Activated CD8-positive, alpha-beta memory T cell treated with anti-CD3 and anti-CD28 coated beads for 4 hours (primary cell): ENCODE measurements at places on chromosomes 2 and 18.

GRCh38 chr2:111050701-111051376 is 69.9 kb upstream of the BCL2L11 start:
- DNase-seq: no peak

- no peak for DNase-seq
These were observed 292.3 kb upstream of the CHAC2 start for GRCh38 chr2:53475321-53475720.

- DNase-seq: no peak
These were observed 85.9 kb upstream of the CCBE1 start for GRCh38 chr18:59783138-59783537.

DNA sequence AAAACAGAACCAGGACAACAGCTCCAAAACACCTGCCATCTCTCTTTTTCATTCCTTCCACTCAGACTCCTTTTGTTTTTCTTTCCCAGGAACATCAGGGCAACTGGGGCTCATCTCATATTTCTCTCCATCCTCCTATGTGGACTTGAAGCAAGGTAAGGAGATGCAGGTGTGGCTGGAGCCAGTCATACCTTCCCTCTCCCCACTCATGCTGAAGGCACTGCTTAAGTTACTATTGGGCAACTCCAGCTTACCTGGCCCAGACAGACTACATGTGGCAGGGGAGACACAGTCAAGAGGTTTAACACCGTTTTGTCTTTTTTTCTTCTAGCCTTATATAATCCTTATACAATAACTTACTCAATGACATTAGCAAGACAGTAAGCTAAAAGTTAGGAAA is 38.4 kb downstream of the LAMA1 start:
- DNase-seq: no peak

GRCh38 chr2:4258563-4258962 is 555.2 kb downstream of the DCDC2C start:
- no peak for DNase-seq

- no peak for DNase-seq
These were observed 793.1 kb downstream of the ERBB4 start for GRCh38 chr2:211745295-211746097.

GRCh38 chr2:104856086-104856972 is 2.4 kb downstream of the POU3F3 start:
- no peak for DNase-seq

DNA sequence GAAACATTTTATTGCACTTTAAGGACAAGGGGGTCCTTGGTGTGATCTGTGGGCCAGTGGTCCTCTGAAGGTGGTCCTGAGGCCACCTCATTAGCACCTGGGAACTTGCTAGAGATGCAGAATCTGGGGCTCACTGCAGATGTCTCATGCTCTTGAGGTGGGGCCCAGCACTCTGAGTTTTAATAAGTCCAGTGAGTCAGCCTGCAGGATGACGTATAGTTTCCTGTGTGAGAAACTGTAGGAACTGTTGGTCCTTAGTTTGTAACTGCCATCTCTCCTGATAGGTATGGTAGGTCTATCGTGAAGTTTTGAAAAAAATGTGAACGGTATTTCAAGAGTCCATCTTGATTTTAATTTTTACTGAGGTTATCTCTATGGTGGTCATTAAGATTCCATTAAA is 2.8 kb downstream of the TRPM8 start:
- DNase-seq: no peak

DNA sequence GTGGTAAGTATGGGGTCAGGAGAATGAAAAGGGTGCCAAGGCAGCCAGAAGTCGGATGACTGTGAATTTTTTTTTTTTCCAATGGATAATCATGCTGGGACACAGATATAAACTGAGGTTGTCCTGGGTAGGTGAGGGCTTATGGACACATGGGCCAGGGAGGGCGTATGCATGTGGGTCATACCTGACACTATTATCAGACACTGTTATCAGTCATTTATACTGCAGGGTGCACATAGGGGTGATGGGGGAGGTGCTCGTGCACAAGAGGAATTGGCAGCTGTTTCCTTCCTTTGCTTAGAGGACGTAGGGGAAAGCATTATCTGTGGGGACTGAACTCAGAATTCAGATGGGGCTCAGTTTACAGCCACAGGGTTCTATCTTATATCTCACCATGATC is 10.1 kb downstream of the CTIF start:
- no peak for DNase-seq

DNA sequence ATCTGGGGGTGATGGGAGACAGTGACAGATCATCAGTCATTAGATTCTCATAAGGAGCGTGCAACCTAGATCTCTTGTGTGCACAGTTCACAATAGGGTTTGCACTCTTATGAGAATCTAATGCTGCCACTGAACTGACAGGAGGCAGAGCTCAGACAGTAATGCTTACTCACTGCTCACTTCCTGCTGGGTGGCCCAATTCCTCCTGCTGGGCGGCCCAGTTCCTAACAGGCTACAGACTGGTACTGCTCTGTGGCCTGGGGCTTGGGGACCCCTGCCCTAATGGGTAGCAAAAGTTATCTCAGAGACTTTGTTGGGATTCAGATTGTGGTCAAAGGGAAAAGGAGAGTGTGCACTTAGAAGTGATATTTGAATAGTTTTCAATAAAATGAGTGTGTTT is 840.1 kb upstream of the ID2 start:
- DNase-seq: no peak

- no peak for DNase-seq
These were observed 56.5 kb downstream of the TMEM247 start for GRCh38 chr2:46535896-46536295.

DNA sequence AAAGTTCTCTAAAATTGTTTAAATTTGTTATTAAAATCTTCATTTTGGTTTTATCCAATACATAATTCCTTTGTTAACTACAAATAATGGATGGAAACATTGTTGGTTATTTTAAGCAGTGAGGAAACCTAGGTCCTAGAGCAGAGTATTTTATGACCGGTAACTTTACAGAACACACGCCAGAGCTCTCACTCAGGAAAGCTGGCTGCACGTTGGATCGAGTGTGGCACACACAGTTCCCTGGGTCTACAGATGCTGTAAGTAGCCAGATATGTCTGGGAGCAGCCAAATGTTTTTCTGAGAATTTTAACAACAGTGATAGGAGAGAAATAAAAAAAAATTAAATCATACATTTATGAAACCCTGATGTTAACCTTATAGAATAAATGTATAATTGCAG is 264.4 kb downstream of the ZNF407 start:
- no peak for DNase-seq

- no peak for DNase-seq
These were observed 33.5 kb downstream of the KLHL29 start for GRCh38 chr2:23418461-23418911.

DNA sequence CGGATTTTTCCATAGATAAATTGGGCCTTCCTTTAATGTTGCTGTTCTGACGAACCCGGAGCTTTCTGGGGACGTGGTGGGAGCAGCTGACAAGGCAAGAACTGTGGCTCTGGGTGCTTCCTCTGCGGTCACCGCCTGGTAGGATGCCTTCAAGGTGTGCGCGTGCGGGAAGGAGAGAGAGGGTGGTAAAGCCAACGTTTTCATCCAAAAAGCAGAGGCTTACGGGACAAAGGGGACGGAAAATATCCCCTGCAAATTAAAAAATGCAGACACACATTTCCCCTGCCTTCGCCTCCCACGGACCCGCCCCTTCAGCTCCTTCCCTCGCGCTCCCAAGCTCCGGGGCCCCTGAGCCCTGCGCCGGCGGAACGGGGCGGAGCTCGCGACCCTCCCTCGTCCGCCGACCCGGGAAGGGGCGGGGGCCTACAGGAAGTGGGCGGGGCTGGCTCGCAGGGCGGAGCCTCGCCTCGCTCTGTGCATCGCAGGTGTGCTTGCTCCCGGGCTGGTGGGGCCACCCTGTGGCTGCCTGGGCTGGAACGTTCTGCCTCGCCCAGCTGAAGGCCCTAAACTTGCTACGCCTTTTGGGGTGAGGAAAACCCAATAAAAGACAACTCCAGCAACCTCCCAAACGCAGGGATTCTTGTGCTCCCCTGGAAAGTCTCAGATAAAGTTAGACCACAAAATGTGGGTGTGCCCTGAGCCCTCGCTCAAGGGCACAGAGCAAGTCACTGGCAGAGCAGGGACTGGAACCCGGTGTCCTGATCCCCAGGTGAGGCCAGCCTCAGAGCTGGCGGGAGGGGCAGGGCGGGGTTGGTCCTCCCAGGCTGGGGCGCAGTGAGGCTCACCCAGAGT is 25.4 kb upstream of the SLC66A3 start:
- peak; percentile 55 for DNase-seq
